ENCODE measurements at places on chromosomes 7 and 10. TPM values are rescaled to one million over a fixed set of nuclear protein-coding genes. Genes with fewer than 3 reads are reported as not detected.

DNA sequence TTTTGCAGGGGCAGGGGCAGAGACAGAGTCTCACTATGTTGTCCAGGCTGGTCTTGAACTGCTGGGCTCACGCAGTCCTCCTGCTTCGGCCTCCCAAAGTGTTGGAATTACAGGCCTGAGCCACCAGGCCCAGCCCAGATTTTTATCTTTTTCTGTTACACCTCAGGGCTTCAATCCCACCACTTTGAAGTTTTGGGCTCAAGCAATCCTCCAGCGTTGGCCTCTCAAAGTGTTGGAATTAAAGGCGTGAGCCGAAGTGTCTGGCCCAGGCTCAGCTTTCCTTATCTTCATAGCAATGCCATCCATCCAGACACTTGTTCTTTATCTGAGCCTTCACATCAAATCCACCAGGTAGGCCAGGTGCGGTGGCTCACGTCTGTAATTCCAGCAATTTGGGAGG lies 4.1 kb downstream of the TAF6 start:
- no peak for DNase-seq

- no peak for DNase-seq
Observed at GRCh38 chr7:100464210-100464660, at the start of gene SPACDR. TSS of gene SPACDR (minus strand) at chr7:100464260. CDS start at chr7:100464025, 235 bp downstream.

DNA sequence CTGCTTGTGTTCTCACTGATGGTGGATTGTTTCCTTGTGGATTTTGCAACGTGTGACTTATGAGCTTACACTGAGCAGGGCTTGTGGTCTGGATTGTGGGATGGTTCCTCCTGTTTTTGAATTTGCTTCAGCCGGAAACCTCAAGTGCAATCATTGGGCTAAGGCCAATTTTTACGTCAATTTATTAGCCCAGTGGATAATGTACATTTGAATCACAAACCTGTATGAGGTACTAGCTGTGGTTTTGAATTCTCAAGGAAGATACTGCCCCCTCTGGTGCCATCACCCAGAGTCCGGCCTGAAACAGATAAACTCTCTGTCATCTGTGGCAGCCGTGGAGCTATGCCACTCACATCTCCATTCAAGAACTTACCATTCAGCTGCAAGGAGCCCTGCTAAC lies 7.3 kb upstream of the ZNF777 start:
- DNase-seq: no peak

DNA sequence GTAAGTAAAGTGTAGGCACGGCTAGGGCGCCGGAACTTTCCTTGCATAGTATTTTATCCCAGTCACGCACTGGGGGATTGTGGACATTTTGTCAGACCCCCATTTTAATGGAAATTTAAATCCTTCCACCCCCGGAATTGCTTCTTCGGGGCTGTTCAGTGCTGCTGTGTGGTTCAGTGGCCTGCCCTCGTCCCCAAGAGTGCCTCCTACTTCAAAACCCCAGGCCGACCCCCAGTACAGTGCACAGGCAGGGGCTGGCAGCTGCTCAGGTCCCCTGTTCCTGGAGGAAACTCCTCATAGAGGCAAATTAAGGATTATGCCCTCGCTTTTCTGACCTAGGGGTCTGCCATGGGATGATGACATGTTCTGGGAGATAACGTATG lies 94.5 kb downstream of the PTPRE start:
- DNase-seq: no peak

DNA sequence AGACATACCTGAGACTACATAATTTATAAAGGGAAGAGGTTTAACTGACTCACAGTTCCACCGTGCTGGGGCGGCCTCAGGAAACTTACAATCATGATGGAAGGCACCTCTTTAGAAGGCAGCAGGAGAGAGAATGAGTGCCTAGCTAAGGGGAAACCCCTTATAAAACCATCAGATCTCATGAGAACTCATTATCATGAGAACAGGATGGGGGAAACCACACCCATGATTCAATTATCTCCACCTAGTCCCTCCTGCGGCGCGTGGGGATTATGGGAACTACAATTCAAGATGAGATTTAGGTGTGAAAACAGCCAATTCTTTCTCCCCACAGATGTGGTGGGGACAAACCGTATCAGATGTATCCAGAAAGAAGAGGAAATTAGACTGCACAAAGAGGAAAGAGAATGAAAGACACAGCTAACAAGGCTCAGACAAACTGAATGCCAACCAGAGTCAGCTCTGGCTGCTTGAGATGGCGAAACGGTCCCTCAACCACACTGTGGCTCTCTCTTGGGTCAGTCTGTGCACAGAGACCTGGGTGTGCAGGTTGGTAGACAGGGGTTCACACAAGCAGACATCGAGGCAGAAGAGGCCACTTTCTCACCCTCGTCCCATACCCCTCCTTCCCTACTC lies 375.6 kb downstream of the SFMBT2 start:
- DNase-seq: no peak

HMX2 gene
- not detected for total RNA-seq

- DNase-seq: no peak
Observed at GRCh38 chr7:46830-47140, 145.6 kb upstream of the FAM20C start.

GRCh38 chr10:34526186-34526585 lies 288.9 kb downstream of the PARD3 start:
- no peak for DNase-seq

- DNase-seq: no peak
Observed at GRCh38 chr7:613442-614140, 93.9 kb upstream of the PDGFA start.

GRCh38 chr10:86661161-86662025 lies 6.9 kb upstream of the LDB3 start:
- DNase-seq: peak; percentile 36

DNA sequence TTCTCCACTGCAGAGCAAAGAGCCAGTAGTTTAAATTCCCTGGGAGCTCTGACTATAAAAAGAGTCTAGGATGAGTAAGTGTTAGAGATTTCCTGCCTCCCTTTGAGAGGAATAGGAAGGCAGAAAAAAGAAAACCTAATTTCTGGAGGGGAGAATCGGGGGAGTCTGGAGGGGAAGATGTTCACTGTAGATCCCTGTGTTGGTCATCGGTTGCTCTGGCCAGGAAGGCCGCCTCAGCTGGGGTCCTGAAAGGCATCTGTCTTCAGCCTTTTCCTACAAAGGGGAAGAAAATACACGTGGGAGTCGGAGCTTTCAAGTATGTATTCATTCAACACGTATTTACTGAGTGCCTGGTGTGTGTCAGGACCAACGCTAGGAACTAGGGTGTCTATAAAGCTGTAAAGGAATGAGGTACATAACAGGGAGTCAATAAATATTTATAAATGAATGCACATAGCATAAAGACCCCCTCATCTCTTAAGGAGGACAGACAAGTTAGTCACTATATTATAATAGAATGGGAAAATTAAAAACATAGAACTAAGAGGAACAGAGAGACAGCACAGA lies 101.1 kb downstream of the ICA1 start:
- DNase-seq: no peak

DNA sequence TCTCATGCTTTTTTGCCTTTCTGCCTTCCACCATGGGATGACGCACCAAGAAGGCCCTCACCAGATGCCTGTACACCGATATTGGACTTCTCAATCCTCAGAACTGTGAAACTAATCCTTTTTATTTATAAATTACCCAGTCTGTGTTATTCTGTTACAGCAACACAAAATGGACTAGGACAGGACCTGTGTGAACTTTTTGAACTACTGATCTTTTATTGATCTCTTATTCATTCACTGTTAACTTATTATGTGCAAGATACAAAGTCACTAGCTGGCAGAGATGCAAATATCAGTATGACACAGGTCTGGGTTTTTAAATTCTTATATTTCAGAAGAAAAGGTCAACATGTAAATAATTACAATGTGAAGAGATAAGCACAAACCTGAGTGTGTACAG lies 635.8 kb downstream of the SORCS1 start:
- no peak for DNase-seq

DNA sequence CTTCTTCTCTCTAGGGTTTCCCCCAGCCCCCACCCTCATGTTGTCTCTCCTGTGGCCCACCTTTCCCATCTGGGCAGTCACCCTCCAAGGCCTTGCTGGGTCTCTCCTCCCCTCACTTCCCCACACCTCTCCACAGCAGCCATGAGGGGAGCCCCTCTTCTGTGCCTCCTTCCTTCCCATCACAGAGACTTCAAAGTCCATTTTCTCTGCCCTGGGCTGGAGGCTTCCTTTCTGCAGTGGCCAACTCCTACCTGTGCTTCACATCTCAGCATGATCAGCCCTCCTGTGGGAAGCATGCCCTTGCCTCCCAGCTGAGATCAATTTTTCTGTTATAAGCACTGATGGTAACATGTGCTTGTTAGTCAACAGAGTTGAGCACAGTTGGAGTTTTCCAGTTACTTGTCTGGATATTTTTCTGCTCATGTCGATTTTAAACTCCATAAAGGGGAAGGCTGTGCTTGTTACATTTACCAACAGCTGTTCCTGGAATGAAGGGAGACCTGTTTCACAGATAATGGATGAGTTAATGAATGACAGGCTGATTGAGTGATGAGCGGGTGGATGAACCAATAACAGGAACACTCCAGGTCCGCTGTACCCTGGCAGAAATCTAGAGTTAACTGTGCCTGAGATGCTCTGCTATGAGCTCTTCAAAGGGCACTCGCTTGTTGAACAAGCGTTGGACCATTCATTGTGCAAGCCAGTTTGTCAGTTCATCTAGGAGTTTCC lies 71.4 kb upstream of the PRSS58 start:
- no peak for DNase-seq

RHBDD2 gene
- 29.4 TPM for total RNA-seq

DNA sequence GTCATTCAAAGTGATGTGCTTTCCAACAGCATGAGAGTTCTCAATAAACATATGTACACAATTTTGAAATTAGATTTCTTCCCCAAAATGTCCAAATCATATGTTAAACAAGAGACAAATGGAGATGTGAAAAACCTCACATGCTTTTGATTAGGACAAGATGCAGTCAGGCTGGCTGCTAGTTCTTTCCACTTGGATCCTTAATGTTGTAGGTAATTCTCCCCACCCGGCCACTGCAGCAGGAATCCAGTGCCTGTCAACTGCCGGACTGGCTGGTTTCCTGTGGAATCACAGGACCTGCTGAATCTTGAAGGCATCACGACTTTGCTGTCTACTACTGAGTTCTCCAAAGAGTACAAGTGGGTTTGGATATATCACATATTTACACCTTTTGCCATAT lies 138.6 kb upstream of the AKR1E2 start:
- no peak for DNase-seq

LEP gene
- total RNA-seq: 0.09 TPM

All from cerebellum (tissue), 4 donors.